ENCODE measurements at places on chromosomes 1 and 21.

GRCh38 chr1:17007121-17007520 is 4.6 kb downstream of the ATP13A2 start:
- DNase-seq, result no peak

DNA sequence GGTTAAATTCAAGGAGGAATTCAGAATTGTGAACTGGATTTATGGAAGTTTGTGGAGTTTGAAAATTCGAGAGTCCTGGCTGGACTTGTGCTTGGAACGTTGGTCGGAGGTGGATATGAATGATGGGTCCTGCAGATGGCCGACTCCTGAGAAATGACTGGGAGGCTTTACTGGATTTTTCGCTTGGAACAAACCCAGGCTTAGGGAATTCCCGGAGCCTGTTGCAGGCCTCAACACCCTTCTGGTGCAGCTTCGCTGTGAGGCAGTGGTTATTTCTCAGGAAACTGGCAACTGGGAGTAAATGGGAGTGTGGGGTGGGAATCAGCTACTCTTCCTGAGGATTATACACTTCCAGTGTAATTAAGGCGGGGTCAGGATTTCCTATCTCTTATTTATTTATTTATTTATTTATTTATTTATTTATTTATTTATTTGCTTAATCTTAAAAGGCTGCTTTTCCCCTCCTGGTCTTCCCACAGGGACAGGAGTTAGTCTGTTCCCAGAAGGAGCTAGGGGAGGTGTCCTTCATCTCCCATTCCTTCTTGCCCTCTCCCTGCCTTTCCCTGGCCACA is 21.1 kb downstream of the MAPKAPK2 start:
- DNase-seq, result no peak

GRCh38 chr1:213123536-213123935 is 72.5 kb downstream of the RPS6KC1 start:
- no peak for DNase-seq

- DNase-seq, result no peak
Observed at GRCh38 chr1:30923597-30923996, 15.0 kb upstream of the SDC3 start.

- DNase-seq, result no peak
Observed at GRCh38 chr1:17375651-17376050, 3.7 kb downstream of the PADI6 start.

DNA sequence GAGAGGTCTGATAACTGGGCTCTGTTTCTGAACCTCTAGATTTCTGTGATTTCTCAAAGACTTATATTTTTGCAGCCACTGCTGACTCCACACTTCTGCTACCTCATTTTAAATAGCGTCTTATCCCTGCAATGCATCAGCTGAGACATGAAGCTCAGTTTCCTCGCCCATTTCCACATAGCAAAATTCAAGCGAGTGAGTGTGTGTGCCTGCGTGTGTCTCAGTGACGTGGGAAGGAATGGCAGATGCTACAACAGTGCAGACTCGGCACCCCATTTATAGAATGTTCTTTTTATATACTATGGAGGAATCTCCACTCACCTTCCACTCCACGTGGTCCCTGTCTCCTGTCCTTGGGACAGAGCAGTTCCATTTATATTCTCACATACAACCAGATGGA is 35.7 kb downstream of the ZMYND12 start:
- DNase-seq, result no peak

DNA sequence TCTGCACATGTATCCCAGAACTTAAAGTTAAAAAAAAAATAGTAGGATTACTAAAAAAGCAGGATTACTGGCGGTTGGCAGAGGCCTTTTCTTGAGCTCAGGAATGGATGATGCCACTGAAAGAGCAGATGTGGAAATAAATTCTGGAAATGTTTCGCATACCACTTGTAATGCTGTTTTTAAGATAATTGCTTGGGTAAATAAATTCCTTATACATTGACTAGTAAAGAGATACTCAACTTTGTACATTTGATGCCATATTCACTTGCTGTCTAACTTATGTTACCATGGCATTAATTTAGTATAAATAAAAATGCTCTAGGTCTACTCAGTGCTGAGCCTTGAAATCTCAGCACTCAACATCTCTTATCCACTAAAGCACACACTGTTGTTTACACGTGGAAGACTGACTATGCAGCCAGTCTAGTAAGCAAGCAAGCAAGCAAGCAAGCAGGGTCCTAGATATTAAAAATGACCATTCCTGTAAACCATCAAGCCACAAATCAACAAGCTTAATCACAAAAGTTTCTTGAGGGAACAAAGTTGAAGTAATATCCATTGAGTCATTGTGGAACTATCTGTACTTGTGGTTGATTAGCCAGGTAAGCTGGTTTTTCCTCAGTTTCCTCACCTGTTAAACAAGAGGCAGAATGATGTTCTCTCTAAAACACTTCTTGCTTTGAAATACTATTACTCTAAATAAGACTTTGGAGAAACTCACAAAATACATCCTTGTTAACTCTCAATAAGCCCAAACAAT is 1.7 kb upstream of the RASAL2 start:
- no peak for DNase-seq
